Subcutaneous preadipocyte (primary cell): ENCODE measurements at places on chromosomes 3 and 15. TPM values are rescaled to one million over a fixed set of nuclear protein-coding genes. Genes with fewer than 3 reads are reported as not detected.

NTRK3 gene
- not detected in 2 replicates for total RNA-seq

VEPH1 gene
- 13.2 and 35.4 TPM in 2 replicates for total RNA-seq

SPINT1 gene
- under 0.01 TPM in 1 of 2 replicates, not detected in the other for total RNA-seq

LSAMP gene
- total RNA-seq, result under 0.01 TPM in 1 of 2 replicates, not detected in the other

CAPN3 gene
- total RNA-seq, result 1.2 and 1.5 TPM in 2 replicates

MYRIP gene
- under 0.01 and 0.20 TPM in 2 replicates for total RNA-seq

SYNM gene
- total RNA-seq, result 1.1 and 2.2 TPM in 2 replicates
